ENCODE measurements at places on chromosomes 16 and 17. TPM values are rescaled to one million over a fixed set of nuclear protein-coding genes. Genes with fewer than 3 reads are reported as not detected.
A peak's percentile ranks its signal among the peaks of the same experiment; 100 is the strongest.

The PRDM7 gene
- not detected for polyA plus RNA-seq

The KRT32 gene
- polyA plus RNA-seq = not detected

The OGFOD3 gene
- 29.0 TPM for polyA plus RNA-seq

The TBC1D28 gene
- polyA plus RNA-seq = not detected

The TAT gene
- not detected for polyA plus RNA-seq

DNA sequence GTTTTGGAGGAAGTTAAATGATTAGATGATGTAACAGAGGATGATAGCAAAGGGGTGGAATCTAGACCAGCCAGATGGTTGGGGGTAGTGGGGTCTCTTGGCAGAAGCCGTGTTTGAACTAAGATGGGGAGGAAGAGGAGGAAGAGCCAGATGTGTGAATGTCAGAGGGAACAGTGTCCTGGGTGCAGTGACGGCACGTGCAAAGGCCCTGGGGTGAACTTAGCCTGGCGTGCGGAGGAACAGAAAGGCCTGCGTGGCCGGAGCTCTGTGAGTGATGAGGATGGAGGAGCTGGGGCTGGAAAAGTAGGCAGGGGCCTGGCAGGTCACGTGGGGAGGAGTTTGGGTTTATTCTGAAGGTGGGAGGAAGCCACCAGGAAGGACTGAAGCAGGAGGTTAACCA, 26.4 kb upstream of the RMI2 start:
- no peak for DNase-seq

DNA sequence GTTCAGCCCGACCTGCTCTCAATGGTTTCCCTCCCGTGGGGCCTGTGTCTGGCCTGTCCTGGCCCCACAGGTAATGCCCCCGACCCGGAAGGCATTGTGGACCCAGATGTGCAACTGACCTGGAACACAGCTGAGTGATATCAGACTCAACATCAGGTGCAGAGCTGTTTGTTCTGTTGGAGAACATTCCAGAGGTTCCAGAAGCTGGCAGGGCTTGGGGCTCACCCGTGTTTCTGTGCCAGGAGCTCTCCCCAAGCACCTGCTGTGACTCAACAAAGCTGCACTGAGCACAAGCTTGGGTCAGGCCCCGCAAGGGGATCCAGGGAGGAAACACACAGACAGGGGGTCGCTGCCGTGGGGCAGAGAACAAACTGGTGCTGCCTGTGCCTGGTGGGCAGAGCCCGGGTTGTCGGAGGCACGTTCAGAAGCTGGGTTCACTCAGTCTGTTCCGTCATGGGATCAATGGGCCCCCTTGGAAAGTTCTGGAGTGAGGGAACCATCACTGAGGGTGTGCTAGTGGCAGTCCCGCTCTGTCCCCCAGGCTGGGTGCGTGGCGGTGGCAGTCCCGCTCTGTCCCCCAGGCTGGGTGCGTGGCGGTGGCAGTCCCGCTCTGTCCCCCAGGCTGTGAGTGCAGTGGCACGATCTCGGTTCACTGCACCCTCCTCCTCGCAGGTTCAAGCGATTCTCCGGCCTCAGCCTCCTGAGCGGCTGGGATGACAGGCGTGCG, 22.1 kb downstream of the HS3ST6 start:
- no peak for DNase-seq

GRCh38 chr17:1460233-1460632, 4.2 kb upstream of the CRK start:
- peak; percentile 44 for DNase-seq

DNA sequence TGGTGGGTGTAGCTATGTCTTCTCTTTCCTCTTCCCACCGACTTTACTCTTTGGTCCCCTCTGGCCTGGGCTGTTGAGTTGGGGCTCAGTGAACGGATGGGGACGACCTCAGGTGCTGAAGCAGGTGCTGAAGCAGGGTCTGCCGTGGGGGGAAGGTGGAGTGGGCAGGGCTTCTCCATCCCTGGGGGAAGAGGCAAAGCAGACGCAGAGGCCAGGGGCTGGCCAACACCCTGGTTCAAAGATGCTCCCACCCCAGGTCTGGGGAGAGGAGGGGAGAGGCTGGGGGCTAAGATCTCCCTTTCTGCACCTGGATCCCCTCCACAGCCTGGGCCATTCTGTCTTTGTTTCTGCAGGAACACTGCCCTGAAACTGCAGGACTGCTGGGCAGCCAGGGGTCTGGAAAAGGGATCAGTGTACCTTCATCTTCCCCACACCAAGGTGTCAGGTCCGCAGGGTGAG, 22.9 kb downstream of the ALOX12B start:
- DNase-seq = no peak

- no peak for DNase-seq
These were observed 22.0 kb downstream of the TMEM132E start for GRCh38 chr17:34601416-34601815.

GRCh38 chr16:35725949-35726348, 2266.5 kb downstream of the TP53TG3F start:
- no peak for DNase-seq

Measured in CD14-positive monocyte (primary cell).